ENCODE measurements at places on chromosomes 13 and 19. TPM values are rescaled to one million over a fixed set of nuclear protein-coding genes. Genes with fewer than 3 reads are reported as not detected.

LENG1 gene
- 20.0 TPM for total RNA-seq

DNA sequence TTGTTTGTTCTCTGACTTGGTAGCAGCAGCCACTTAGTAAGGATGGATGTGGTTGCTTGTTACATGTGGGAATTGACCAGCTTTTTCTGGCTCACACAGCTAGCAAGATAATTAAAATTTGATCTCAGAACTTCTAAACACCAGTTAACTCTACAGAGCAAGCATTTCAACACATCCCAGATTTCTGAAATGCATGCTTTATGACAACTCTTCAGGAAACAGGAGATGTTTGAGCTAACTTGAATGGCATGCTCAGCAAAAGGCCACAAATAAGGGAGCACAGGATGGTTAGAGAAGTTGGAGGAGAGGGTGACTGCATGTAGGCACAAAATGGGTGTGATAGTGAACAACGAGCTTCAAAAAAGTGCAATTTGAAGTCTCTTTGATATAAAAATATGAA is 167.1 kb upstream of the SPRY2 start:
- no peak for DNase-seq
- H3K4me1 ChIP-seq = no peaks in the 10 kb centered on the region
- no peaks in the 10 kb centered on the region for H3K36me3 ChIP-seq
- no peak overlapping the region for H3K4me3 ChIP-seq

DNA sequence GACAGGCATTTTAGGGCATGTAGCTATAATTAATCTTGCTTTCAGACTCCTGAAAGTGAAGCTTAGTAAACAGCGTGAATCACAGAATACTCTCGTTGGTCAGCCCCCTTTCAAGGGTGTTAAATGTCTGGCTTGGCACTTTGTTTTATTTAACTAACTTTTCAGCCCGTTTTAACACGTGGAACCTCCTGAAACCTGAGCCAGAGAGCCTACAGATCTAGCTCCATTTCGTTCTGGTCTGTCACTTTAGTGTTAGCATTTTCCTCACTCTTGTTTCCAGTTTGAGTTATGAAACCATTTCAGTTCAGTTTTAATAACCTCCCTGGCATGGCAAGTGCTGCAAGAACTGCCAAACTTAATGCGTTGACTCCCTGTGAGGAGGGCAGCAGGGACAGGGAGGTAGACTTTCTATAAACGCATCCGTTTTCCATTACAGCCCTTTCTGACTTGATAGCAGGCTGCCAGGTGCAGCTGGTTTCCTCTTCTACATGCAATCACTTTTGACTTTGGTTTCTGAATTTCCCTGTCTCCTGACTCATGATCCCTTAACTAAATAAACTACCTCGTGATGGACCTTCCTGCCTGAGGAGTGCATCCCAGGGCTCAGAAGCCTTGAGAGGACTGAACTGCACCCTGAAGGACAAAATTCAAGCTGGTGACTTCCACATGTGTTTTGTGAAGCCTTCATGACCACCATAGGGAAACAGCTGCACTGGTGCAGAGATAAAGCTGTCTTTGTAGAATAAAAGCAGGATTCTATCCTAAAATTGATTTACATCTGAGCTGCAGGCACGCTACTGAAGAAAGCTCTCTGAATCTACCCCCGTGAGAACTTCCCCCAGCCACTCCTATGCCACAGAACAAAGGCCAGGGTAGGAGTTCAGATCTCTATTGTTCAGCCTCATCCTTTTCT is 192.6 kb downstream of the DLEU7 start:
- no peaks in the 10 kb centered on the region for H3K36me3 ChIP-seq
- no peaks in the 10 kb centered on the region for H3K27me3 ChIP-seq

KLK12 gene
- total RNA-seq = not detected

DNA sequence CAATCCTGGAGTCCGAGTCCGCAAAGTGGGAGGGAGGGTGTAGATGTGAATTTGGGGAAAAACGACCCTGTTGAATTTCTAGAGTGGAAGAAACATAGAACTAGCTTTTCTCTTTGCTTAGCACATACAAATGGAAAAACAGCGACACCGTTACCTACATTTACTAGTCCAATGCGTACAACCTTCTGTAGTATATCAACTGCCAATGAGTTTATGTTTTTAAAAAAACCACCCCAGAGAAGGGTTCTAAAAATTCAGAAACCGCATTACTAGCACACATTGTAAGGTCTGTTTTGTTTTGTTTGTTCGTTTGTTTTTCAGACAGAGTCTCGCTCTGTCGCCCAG is 332 bp upstream of the SUPT20H start:
- H3K36me3 ChIP-seq = no peaks in the 10 kb centered on the region
- no peaks in the 10 kb centered on the region for H3K27me3 ChIP-seq
- H3K4me1 ChIP-seq = peaks cover 15% of the 10 kb centered on the region
- peak overlapping the region; percentile 77 for H3K4me3 ChIP-seq
- DNase-seq = no peak

GRCh38 chr19:46324277-46324676 is 22.6 kb upstream of the PPP5C start:
- no peak overlapping the region for H3K4me3 ChIP-seq
- no peaks in the 10 kb centered on the region for H3K27me3 ChIP-seq
- DNase-seq = no peak
- no peaks in the 10 kb centered on the region for H3K4me1 ChIP-seq

KBTBD7 gene
- total RNA-seq = 12.9 TPM

GJA3 gene
- 0.08 TPM for total RNA-seq

ZNF560 gene
- not detected for total RNA-seq

All from naive thymus-derived CD4-positive, alpha-beta T cell (primary cell).